ENCODE measurements at places on chromosomes 13 and 19. TPM values are rescaled to one million over a fixed set of nuclear protein-coding genes. Genes with fewer than 3 reads are reported as not detected.

DNA sequence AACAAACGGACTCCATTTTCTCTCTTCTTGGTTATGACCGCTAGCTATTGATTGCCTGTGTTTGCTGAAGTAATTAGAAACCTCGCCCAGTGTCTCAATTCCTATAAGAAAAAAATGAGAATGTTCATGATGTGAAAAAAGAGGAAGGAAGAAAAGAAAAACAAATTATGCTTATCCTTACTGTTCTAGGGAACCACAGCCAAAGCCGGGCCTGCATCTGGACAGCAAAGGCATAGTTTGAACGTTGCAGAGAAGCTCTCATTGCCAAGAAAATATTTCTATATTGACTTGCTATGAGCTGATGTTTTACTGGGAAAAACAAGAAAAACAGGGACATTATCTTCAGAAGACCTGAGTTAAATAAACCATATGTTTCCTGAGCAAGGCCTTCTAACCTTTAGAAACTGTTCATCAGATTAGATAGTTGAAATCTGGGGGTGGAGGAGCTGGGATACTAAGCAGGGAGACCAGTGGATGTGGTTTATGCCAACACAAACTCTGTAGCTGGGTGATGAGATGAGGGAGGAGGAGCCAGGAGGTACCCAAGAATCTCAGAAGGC lies 55.0 kb downstream of the EFNB2 start:
- no peak for DNase-seq

The IGFL2 gene
- total RNA-seq, result 4.1 TPM

- no peak for DNase-seq
Observed at GRCh38 chr19:5115351-5115750, 146.4 kb downstream of the KDM4B start.

The ACP5 gene
- 1.8 TPM for total RNA-seq

DNA sequence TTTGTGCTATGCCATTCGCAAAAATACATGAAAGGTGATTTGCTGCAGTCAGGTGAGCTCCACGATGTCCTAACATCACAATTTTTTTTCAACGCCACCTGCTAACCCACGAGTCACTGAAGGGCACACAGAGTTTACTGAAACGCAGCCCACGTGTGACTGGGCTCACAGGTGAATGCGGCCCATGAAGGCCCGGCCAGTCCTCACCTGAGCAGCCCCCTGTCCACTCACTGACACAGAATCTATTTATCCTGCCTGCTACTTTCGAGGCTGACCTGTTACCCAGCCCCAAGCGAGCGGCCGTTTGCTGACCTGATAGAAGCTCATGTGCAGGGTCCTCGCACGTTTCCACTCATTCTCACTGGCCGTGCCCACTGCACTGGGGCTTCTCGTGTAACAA lies 121.9 kb upstream of the SOX1 start:
- no peak for DNase-seq
